ENCODE measurements at places on chromosomes 11 and 22.

- no peak for DNase-seq
Measured at GRCh38 chr11:86241956-86242535, 2.5 kb upstream of the EED start.

- DNase-seq, result no peak
Measured at GRCh38 chr22:40432157-40432556, 61.8 kb downstream of the SGSM3 start.

DNA sequence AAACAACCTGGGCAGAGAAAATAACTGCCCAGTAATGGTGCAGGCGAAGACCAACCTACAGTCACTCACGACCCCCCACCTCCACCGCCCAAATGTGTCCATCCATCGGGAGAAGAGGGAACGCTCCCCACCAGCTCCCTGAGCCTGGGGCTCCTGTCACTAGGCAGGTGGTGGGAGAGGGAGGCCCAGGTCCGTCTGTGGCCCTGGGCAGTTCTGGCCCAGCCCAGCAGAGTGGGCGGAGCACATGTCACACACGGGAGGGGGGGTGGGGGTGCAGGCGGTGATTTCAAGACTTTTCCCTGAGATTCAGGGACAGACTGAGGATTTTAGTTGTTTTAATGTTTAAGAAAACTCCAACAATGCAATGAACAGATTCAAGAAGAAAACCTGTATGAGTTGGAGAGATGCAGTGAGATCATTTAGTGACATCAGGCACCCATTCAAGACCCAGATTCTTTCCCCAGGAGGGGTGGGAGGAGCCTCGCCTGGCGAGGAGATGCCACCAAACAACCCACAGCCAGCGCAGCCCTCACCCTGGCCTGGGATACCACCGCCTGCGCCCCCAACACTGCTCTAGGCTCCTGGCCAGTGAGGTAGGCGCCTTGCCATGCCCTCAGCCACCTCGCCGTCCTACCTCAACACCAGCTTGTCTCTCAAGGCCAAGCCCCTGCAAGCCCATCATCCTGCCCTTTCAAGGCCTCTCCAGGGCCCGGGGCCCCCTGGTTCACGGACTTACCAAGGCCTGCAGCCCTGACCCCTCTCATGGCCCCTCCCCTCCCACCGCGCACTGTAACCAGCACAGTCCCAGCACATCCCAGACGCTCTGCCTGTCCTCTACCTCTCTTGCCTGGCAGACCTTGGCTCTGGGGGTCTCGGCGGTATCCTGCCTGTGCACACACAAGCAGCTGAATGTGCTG, 36.8 kb downstream of the TBX1 start:
- DNase-seq, result no peak

DNA sequence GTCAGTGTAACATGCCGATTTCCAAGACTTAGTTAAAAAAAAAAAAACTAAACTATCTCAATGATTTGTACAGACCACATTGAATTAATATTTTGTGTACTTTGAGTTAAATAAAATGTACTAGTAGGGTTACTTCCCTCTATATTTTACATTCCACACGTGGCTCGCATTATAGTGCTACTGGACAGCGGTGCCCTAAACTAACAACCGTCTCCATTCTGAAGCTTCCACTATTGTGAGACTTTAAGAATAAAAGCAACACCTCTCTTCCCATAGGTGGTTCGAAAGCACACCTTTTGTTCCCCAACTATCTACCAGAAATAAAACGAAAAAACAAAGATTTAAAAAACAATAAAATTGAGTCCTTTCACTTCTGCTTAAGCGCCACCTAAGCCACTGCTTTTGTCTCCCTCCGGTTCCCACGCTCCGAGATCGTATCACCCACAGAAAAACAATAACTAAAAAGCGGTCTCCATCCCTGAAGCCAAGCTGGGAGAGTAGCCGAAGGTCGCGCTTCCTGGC, 380 bp upstream of the TTC17 start:
- DNase-seq, result no peak

- peak; percentile 72 for DNase-seq
Measured at GRCh38 chr11:134014511-134014910, 54.4 kb upstream of the JAM3 start.

DNA sequence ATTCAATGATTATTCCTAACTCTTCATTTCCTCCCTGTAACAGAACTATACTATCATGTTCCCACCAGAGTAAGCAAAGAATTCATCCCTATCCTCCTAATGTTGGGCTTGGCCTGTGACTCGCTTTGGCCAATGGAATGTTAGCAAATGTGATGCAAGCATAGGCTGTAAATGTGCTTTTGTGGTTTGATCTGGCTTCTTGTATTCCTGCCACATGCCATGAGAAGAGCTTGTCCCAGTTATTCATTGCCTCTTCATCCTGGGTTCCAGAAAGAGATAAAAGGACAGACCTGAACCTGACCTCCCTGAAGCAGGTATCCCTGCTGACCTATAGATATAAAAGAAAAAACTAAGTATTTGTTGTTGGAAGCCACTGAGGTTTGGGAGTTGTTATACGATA, 51.0 kb downstream of the SYTL2 start:
- DNase-seq, result no peak

DNA sequence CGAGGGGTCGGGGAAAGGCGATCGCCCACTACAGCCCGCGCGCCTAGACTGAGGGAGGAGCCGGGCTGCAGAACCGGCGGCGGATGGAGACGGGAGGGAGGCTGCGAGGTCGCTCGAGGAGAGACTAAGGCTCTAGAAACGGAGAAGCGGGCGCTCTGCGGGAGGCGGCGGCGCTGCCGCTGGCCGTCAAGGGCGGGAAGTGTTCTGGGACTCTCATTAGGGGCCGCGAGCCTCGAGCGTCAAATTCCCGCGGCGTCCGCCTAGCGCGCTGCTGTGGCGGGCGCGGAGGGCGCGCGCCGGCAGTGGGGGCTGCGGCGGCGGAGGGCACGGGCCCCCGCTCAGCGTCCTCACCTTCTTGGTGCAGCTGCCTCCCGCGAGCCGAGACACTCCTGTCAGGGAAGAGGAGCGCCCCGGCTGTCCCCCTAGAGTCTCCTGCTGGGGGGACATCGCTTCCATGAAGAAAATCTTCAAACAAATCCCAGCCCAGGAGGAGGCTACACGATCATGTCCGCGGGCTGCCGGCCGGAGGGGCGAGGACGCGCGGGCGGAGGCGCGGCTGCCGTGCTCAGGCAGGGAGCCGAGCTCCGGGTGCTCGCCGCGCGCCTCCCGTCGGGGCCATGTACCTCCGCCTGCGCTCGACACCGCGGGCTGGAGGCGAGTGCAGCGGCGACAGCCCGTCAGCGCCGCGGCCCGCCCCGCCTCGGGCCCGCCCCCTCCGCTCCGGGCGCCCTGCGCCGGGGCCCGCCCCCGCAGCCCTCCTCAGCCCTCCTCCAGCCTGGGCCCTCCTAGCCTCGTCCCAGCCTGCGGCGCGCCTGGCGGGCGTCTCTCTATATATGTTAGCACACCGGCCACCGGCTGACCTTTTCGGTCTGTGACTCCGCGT, at the start of gene ARHGAP20:
ARHGAP20 (minus strand) TSS at position 662 of the 883 bp plus-strand sequence; CDS start at position 456, 206 bp downstream.
- peak; percentile 91 for DNase-seq

DNA sequence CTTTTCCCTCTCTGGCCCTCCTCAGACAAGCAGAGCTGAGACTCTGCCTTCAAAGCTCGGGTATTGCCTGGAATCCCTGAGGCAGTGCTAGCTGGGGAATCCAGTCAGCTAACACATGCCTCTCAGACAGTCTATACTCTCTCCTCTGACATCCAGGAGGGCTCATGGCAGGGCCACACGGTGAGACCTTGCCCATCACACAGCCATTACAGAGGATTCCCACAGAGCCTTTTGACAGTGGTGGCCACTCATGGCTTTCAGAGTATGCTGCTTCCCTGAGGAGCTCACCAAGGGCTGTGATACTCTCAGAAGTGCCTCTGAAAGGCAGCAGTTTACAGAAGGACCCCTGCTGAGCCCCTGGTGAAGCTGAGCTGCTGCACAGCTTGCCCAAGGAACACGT, 165.3 kb downstream of the RRAS2 start:
- no peak for DNase-seq

GRCh38 chr11:74011360-74012073, 2.6 kb upstream of the UCP3 start:
- no peak for DNase-seq

GRCh38 chr22:39832627-39833074, 60.9 kb downstream of the ENTHD1 start:
- no peak for DNase-seq

DNA sequence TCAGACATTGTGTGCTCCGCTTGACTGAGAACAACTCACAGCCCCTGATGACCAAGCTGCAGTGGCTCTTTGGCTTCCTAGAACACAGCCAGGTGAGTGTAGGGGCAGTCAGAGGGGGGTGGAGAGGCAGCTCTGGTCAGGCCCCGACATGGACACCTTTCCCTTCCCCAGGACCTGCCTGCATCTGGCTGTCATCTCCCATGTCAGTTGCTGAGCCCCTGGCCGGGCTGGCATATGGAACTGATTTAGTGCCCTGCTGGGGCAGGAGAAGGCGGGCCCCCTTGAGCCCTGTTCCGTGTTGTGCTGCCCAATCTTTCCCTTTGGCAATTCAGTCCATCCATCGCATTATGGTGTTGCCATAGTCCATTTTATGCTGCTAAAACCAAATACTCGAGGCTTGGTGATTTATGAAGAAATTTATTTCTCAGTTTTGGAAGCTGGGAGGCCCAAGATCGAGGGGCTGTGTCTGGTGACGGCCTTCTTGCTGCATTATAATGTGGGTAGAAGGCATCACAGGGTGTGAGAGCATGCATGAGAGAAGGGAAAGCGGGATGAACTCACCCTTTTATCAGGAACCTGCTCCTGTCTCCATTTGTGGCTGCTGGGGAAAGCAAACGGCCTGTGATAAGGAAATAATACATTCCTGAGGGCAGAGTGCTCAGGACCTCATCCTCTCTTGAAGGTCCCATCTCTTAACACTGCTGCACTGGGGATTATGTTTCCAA, 19.0 kb downstream of the USP35 start:
- DNase-seq, result no peak

DNA sequence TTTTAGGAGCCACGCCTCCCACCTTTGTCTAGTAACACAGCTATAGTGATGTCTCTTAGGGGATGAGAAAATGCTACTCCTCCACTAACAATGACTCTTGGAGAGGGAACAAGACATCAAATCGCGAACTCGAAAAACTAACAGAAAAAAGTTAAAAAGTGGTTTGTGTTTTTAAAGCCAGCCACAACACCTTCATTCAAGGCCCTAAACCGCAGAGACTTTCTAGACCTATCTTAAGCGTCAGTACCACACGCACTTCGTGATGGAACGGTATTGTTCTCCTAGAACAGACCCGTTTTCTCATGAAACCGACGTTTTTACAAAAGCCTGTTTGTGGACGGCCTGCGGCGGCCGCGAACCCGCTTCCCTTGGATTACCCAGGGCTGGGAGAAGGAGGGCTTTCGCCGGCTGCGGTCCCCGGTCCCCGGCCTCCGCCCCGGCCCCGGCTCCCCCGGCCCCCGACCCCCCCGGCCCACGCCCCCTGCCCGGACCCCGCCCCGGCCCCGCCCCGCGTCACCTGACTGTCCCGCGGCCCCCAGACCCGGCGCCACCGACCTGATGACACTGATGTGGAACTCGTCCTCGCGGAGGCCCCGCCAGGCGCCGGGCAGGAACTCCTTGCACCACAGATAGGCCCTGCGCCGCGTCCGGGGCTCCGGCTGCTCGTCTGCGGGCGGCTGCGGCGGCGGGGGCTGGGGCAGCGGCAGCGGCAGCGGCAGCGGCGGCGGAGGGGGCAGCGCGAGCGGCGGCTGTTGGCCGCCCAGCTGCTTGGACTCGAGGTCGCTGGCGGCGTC, 718 bp downstream of the CHKA start:
- peak; percentile 62 for DNase-seq

- DNase-seq, result no peak
Measured at GRCh38 chr22:48346911-48347310, 1480.8 kb downstream of the BRD1 start.

GRCh38 chr22:41904450-41905410, 10.1 kb downstream of the SHISA8 start:
- no peak for DNase-seq

DNA sequence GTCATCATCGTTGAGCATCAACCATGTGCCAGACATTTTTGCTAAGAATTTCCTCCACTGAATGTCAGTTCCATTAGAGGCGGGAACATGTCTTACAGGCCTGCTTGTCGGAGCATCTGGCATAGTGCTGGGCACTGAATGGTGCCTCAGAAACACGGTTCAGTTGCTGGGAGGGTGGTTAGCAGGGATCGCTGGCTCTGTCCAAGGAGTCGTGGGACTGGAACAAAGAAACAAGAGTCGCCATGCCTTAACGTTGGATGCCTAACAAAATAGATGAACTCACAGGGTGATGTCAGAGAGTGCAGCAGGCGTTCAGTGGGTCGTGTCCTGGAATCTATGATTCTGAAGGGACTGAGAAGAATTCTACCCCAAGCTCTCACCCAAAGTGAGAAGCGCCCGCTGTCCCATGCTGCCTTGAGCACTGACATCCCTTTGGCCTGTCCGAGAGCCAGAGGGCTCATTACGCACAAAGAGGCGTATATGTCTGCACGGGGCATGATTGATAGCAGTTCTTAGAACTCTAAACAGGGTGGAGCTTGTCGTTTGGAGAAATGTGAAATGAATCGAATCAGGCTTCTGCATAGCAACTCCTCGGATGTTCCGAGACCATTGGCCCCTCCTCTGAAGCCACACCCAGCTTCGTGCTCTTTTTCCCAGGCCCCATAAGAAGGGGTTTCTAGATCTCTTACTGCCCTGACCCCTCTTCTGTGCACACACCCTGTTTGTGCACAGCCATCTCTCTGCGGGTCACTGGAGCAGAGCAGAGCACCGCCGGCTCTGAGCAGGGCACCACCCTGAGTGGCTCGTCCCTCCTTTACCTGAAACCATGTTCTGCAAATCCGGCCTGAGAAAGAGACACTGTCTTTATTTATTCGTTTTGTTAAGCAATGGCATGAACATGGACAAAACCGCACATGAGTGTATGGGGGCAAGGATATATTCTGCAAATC, 113.1 kb upstream of the B3GAT1 start:
- no peak for DNase-seq

DNA sequence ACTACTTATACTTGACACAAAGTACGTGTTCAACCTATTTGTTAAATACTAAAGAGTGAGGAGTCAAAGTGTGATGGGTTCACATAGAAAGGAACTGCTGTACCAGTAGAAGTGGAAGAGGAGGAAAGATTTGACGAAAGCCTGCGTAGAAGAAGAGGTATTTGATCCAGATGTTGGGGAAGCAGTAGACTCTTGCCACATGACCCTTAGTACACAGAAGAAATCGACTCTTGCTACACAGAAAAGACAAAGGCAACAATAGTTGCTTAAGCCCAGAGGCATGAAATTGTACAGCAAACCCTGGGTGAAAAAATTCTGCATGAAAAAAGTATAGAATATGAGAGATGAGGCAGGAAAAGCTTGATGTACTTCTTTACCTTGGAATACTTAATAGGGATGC, 152.9 kb downstream of the ETS1 start:
- no peak for DNase-seq

GRCh38 chr11:112200252-112200651, 24.9 kb downstream of the BCO2 start:
- no peak for DNase-seq
